ENCODE measurements at places on chromosomes 16 and 17.

DNA sequence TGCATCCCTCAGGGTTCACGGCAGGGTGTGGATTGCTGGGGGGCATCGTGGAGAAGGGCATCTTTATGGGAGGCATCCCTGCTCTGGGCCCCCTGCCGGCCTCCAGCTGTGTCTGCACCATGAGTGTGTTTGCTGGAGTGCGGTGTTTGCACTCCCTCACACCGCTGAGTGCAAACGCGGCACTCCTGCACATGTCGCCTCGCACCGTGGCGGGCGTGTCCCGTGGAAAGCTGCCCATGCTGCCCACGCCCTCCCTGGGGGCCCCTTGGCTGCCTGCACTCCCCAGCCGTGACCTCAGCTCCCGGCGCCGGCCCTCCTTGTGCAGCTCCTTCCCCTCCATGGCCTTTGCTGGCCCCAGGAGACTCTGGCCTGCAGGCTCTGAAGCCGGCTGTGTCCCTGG lies 74.6 kb upstream of the ZNF750 start:
- DNase-seq = no peak

DNA sequence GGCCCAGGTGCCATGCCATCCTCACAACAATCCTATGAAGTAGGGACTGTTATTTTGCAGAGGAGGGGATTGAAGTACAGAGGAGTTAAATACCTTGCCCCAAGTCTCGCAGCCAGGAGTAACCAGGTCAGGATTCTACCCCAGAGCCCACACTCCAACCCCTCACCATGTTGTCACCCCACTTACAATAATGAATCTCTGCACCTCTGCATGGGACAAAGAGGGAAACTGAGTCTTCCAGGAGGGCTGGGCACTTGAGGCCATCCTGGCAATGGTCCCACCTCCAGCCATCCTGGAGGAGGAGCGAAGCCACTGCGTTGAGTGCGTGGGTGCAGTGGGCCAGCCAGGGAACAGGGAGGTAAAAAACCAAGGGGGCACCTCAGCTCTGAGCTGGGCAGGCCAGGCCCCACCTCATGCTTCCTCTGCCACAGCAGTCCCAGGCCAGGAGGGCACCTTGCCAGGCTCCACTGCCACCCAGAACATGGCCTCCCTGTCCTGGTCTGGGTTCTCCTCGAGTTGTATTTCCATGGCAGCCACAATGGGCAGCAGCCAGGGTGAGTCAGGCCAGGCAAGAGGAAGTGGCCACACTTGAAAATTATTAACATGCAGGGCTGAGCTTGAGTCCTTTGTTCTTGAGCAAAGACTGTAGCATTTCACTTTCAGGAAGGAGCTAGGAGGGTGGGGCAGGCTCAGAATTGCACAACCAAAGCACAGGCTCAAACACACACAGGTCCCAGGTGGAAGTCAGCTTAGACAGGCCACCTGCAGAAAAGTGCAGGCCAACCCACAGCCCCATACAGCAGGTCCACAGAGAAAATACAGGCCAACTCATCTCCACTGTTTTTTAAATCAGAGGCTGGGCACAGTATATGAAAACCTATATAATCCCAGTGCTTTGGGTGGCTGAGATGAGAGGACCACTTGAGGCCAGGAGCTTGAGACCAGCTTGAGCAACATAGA lies 52.1 kb downstream of the CUEDC1 start:
- peak; percentile 56 for DNase-seq

GRCh38 chr17:10114931-10115535 lies 83.4 kb downstream of the GAS7 start:
- peak; percentile 57 for DNase-seq

DNA sequence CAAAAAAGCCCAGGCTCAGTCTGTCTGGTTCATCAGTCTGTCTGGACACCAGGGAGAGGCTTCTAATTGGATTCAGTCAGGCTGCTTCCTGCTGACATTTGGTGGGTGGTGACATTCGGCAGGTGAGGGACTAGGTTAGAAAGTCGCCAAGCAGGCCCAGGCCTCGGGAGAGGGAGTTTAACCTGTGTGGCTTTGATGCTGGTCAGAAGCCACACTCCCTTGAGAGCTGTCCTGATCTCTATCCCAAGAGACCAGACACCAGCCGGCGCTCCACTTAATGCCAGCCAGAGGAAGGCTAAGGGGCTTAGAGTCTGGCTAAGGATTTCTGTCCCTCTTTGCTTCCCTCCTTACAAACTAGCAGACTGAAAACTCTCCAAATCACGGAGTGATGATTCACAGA lies 135.0 kb downstream of the GSG1L start:
- no peak for DNase-seq

DNA sequence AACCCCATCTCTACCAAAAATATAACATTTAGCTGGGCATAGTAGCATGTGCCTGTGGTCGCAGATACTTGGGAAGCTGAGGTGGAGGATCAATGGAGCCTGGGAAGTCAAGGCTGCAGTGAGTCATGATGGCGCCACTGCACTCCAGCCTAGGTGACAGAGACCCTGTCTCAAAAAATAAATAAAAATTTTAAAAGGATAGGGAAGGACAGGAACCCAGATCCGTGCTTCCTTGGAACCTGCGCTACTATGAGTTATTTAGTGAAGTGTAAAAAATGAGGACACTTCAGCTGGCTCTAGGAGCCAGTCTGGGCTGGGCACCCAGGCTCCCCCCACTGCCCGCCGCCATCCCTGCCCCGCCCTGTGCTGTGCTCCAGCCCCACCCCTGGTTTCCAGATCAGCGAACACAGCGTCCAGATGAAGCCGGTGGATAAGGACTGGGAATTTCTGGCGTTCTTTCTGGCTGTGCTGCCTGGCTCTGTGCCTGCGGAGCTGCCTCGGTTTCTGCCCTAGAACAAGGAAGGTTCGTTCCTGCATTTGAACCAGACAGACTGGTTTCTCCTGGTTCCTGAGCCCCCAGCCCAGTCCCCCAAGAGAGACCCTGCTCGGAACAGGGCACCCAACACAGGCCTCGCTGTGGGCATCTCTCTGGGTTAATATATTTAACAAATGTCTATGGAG lies 18.5 kb downstream of the PLLP start:
- DNase-seq = no peak

DNA sequence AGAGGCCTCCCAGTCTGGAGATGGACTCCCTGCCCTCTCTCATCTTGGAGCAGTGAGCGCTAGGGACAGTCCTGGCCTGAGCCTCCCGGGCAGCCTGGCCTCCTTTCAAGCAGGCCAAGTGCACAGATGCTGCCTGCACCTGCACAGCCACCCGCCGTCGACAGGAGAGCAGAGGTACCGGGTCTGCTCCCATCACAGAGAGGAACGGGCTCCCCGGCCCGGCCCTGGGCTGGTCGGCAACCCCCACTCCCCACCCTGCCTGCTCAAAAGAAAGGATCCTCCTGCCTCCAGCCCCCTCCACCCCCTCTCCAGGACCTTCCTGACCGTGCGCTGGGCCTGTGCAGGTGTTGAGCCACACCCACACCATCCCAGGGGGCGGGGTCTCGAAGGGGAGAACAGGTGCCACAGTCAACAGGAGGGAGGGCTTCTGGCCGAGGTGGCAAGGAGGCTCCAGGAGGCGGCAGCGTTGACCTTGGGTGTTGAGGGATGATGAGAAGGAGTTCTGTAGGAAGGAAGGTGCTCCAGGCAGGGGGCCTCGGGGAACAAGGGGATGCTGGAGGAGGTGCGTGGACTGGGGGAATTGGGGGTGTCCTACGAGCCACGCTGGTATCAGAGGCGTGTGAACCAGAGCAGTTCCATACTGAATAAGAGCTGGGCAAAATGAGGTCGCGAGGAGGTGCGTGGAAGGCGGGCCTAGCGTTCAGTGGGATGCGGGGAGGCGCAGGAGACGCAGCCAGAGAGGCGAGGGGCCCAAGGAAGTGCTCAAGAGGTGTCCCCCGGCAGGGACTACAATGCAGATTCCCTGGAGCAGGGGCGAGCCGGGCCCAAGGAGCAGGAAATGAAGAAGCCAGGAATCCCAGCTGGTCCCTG lies 967 bp upstream of the CDH15 start:
- DNase-seq = peak; percentile 65

DNA sequence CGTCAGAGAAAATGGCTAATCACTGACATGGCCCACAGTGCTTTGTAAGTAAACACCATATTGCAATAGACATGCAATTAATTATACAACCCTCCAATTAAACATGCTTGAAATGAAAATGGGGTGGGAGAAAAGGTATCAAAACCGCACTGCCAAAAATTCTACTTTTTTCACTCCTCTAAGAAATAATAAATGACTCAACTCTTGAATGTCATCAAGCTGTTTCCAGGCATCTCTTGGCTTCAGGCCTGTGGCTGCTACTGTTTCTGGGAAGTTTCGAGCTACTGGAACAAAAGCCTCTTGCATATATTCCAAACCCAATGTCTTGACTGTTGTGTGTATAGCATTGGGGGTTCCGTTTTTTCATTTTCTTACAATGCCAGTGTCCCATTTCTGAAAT lies 412.6 kb downstream of the RBFOX1 start:
- DNase-seq = no peak

DNA sequence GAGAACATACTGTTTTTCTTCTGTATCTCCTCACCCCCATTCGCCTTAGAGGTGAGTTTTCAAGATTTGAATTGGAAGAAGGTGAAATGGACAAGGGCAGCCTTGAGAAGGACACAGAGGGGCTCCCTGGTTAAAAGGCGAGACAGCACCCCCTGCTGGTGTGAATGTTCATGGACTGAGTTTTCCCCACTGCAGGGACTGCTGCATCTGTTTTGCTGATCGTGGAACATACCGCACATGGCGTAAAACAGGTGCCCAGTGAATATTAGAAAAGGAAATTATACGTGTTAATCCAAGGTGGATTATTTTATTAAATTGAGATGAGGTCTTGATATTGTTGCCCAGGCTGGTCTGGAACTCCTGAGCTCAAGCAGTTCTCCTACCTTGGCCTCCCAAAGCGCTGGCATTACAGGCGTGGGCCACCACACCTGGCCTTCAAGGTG lies 54.5 kb downstream of the NDE1 start:
- peak; percentile 67 for DNase-seq

- no peak for DNase-seq
These were observed 166.8 kb downstream of the MAP2K6 start for GRCh38 chr17:69581061-69581961.

- no peak for DNase-seq
These were observed 852.1 kb downstream of the CDH11 start for GRCh38 chr16:64269756-64270155.

GRCh38 chr17:77291591-77292386 lies 151.0 kb downstream of the SEC14L1 start:
- no peak for DNase-seq

GRCh38 chr17:28346746-28347246 lies 10.5 kb downstream of the POLDIP2 start:
- no peak for DNase-seq

DNA sequence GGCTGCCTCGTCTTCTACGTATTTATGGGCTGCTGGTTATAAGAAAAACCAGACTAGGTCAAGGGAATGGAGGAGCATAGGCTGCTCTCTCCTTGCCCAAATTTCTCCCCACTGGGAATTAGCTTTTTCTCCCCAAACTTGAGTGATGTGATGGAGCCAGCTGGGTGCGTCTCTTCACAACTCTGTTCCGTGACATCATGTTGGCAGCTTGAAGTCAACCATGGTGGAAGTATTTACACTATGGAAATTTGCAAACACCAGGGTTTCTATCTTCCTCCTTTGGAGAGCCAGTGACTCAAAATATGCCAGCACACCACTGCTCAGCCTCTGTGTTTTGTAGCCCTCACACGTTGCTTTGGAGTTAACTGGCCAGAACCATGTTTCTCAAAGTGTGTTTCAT lies 78.1 kb downstream of the OR1D5 start:
- DNase-seq = no peak

GRCh38 chr17:48547808-48548522 lies 3.1 kb upstream of the HOXB2 start:
- DNase-seq = peak; percentile 39

All from CD4-positive, alpha-beta T cell (primary cell).